ENCODE measurements at places on chromosomes 6 and 20. TPM values are rescaled to one million over a fixed set of nuclear protein-coding genes. Genes with fewer than 3 reads are reported as not detected.

Gene TUBB2A
- total RNA-seq: 238 TPM

Gene SPATA25
- total RNA-seq: 0.29 TPM

Gene RAD21L1
- not detected for total RNA-seq

Gene ATP6V1G2
- total RNA-seq: 0.18 TPM

Gene DEFB124
- not detected for total RNA-seq

Gene C20orf202
- not detected for total RNA-seq

Gene LTB
- 16.5 TPM for total RNA-seq

Gene ACOT8
- total RNA-seq: 32.3 TPM

Gene PPIL4
- total RNA-seq: 27.6 TPM

Gene MKKS
- 7.9 TPM for total RNA-seq

Gene BMP7
- 3.6 TPM for total RNA-seq

Gene OARD1
- 15.2 TPM for total RNA-seq

Gene CALHM4
- total RNA-seq: not detected

Gene CST9L
- not detected for total RNA-seq

Gene AK9
- total RNA-seq: 11.2 TPM

Gene SLC35D3
- not detected for total RNA-seq

Gene CLIC5
- total RNA-seq: 0.05 TPM

Gene LST1
- 0.87 TPM for total RNA-seq

Gene PSORS1C1
- 1.8 TPM for total RNA-seq

Gene TMEM74B
- total RNA-seq: 0.76 TPM

Gene MLIP
- 2.9 TPM for total RNA-seq

Gene MOG
- total RNA-seq: not detected

Gene MUCL3
- total RNA-seq: not detected

Gene RTN4IP1
- total RNA-seq: 2.5 TPM

Gene SAMD5
- 9.0 TPM for total RNA-seq

Gene DEK
- total RNA-seq: 46.0 TPM

Gene DDO
- total RNA-seq: 2.0 TPM

Gene TFAP2C
- total RNA-seq: 0.35 TPM

Gene LGSN
- not detected for total RNA-seq

Gene ISM1
- 1.3 TPM for total RNA-seq

Gene SULF2
- total RNA-seq: 1,185 TPM

Gene REM1
- total RNA-seq: not detected

Gene POLH
- total RNA-seq: 27.6 TPM

Gene HAO1
- total RNA-seq: not detected

Gene OLIG3
- not detected for total RNA-seq

Gene TMEM200A
- 9.3 TPM for total RNA-seq

Gene RIPOR3
- not detected for total RNA-seq

Gene GRM1
- total RNA-seq: 0.05 TPM
